Renal cortex interstitium (tissue), 15 donors: ENCODE measurements at places on chromosomes 2 and 18.

DNA sequence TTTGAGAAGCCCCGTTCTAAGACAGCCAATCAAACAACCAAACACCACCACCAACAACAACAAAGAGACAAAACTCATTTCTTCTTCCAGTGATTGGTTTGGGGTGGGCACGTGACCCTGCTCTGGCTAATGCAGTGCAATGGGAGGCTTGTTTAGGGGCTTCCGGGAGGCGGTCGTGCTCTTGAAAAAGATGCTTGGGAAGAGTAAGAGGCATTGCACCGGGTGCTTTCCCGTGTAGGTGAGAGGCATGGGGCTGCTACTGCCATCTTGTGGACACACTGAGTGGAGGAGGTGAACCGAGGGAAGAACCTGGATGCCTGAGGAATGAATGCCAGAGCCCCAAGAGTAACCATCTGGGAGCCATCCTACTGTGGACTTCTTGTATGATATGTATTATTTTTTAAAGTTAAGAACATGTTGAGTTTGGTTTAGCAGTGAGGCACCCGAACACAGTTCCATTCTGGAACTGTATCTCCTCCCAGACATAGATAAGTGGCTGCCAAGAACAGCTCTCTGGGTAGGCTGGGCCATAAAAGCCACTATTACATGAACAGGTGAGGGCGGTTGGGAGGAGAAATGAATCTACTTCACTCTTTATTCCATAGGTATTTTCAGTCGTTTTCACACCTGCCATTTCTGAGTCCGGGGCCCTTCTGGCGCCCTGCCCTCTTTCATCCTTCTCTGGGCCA lies 19.1 kb upstream of the ARHGAP25 start:
- peak; percentile 23 for DNase-seq

- DNase-seq: peak; percentile 60
These were observed 49.3 kb upstream of the RAB6D start for GRCh38 chr2:131413148-131413747.

- no peak for DNase-seq
These were observed 367.0 kb downstream of the RND3 start for GRCh38 chr2:150120326-150120955.

DNA sequence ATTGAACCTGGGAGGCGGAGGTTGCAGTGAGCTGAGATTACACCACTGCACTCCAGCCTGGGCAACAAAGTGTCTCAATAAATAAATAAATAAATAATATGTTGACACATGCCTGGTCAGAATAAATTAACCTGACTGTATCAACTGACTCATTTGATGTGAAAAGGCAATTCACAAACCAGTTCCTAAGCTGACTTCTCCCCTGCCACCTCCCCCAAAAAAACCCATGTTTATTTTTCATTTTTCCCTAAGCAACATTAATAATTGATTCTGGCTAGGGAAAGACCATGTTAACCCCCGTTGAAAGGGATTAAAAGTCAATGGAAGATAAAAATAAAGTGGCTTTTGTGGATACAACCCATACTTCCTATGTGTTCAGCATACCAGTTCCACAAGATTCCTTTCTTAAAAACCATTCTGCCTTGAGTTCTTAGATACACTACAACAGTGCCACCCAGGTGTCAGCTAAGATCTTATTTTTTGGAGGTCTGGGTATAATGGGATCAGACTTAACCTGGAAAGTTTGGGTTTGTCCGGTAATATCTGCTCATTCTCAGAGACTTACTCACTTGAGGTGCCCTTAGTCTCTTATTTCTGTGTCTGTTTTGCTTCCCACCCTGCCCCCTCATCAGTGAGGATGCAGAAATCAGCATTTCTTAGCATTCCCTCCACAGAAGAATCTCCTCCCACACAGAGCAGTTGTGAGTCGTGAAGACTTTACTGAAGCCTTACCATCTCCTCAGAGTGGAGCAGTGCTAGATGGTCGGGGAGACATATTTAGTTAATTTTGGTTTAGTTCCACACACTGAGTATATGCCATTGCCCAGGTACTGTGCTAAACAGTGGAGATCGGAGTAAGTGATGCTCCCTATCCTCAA lies 10.1 kb upstream of the MCFD2 start:
- no peak for DNase-seq

DNA sequence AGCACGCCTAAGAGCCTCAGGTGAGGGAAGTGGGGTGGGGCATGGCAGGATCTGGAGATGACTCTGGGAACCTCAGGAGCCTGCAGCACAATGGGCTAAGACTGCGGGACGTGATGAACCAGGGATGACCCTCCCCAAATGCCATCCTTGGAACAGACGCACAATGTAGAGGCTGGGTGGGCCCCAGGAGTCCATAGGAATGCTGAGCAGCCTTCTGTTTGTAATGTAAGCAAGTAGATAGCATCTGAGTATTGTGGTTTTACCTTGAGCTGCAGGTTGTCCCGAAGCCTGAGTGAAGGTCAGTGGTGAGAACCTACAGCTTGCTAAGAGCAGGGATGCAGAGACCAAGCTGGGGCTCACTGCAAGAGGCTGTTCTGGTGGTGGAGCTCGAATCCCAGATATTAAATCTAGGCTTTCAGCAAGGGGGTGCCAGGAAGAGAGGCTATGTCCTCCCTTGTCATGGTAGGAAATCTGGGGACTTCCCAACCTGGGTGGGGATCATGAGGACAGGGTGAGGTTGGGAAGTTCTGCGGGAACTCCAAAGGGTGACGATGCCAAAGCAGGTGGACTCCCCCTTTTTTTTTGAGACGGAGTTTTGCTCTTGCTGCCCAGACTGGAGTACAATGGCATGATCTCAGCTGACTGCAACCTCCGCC lies 5.8 kb downstream of the SCTR start:
- DNase-seq: no peak
